ENCODE measurements at places on chromosomes 13 and 19. TPM values are rescaled to one million over a fixed set of nuclear protein-coding genes. Genes with fewer than 3 reads are reported as not detected.

DNA sequence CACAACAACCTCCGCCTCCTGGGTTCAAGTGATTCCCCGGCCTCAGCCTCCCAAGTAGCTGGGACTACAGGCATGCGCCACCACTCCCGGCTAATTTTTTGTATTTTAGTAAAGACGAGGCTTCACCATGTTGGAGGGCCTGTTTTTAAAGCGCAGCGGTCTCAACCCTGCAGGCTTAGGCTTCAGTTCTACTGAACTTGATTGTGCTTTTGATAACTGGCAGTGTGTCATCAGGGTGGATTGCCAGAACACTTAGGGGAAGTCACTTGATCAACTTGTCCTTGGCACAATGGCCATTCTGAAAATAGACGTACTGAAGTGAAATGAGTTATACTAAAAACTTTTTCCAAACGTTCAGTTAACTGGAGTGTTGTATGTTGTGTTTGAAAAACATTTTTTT lies 472.2 kb downstream of the KLF5 start:
- H3K36me3 ChIP-seq, result no peaks in the 10 kb centered on the region
- H3K4me1 ChIP-seq, result no peaks in the 10 kb centered on the region
- no peak overlapping the region for H3K27ac ChIP-seq

DNA sequence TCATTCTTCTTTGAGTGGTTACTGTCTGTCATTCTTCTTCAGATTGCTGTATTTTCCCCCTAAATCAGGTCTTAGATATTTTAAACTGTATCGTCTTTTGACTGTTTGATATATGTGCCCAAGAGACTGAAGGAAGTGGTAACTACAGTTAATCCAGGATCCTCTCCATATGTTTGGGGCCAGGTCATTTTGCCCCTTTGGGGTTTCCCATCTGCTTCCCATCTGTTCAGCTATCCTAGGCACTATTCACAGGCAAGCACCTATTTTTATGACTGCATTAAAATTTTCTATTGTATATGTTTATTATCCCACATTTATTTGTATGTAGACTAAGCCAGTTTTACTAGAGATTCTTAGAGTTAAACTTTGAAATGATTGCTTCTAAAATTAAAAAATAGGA lies 244.2 kb downstream of the PCCA start:
- no peak overlapping the region for H3K27ac ChIP-seq
- no peaks in the 10 kb centered on the region for H3K36me3 ChIP-seq
- no peak overlapping the region for H3K4me3 ChIP-seq
- no peaks in the 10 kb centered on the region for H3K4me1 ChIP-seq

GRCh38 chr13:73835138-73835721 lies 299.0 kb downstream of the KLF12 start:
- H3K4me1 ChIP-seq, result no peaks in the 10 kb centered on the region
- no peak for DNase-seq
- H3K27ac ChIP-seq, result no peak overlapping the region
- H3K4me3 ChIP-seq, result no peak overlapping the region
- H3K27me3 ChIP-seq, result no peaks in the 10 kb centered on the region
- no peaks in the 10 kb centered on the region for H3K36me3 ChIP-seq

- no peak for DNase-seq
- H3K4me1 ChIP-seq, result no peaks in the 10 kb centered on the region
- H3K27ac ChIP-seq, result no peak overlapping the region
- no peaks in the 10 kb centered on the region for H3K27me3 ChIP-seq
Measured at GRCh38 chr19:49128545-49129237, 9.3 kb downstream of the PPFIA3 start.

DNA sequence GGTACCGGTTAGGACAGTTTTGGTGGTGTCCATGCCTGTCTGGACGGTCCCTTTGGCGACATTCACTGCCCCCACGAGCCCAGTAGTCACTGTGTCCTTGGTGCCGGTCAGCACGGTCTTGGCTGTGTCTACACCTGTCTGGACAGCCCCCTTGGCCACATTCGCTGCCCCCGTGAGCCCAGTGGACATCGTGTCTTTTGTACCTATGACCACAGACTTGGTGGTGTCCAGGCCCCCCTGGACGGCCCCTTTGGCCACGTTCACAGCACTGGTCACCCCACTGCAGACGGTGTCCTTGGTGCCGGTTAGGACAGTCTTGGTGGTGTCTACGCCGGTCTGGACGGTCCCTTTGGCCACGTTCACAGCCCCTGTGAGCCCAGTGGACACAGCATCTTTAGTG lies 6.2 kb downstream of the PLIN4 start:
- H3K36me3 ChIP-seq, result no peaks in the 10 kb centered on the region
- no peak overlapping the region for H3K4me3 ChIP-seq
- H3K27me3 ChIP-seq, result no peaks in the 10 kb centered on the region
- DNase-seq, result no peak
- no peak overlapping the region for H3K27ac ChIP-seq
- H3K4me1 ChIP-seq, result no peaks in the 10 kb centered on the region

- H3K27me3 ChIP-seq, result no peaks in the 10 kb centered on the region
- H3K4me3 ChIP-seq, result no peak overlapping the region
- H3K27ac ChIP-seq, result no peak overlapping the region
- peaks cover 11% of the 10 kb centered on the region for H3K36me3 ChIP-seq
- H3K4me1 ChIP-seq, result no peaks in the 10 kb centered on the region
- DNase-seq, result no peak
Measured at GRCh38 chr13:41751277-41751676, 209.6 kb downstream of the VWA8 start.

The ZSCAN4 gene
- 0.23 TPM for polyA plus RNA-seq

DNA sequence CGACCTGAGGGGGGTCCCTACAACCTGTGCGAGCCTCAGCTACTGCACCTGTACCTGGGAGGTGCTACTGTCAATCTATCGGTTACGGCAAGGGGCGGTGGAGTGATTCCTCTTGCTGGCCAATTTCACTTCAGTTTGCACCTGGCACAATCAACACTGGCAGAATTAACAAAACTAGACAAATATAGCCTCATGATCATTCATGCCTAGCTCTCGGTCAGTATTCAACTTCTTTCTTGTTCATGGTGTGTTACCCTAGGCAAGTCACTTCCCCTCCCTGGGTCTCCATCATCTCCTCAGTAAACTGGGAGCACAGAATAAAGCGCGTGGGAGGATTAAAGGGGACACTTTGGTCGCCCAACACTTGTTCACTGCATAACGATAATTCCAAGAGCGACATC lies 618 bp downstream of the HAUS8 start:
- no peak for DNase-seq
- peak overlapping the region; percentile 75 for H3K4me3 ChIP-seq
- H3K27ac ChIP-seq, result peak overlapping the region; percentile 82
- H3K4me1 ChIP-seq, result peaks cover 49% of the 10 kb centered on the region

DNA sequence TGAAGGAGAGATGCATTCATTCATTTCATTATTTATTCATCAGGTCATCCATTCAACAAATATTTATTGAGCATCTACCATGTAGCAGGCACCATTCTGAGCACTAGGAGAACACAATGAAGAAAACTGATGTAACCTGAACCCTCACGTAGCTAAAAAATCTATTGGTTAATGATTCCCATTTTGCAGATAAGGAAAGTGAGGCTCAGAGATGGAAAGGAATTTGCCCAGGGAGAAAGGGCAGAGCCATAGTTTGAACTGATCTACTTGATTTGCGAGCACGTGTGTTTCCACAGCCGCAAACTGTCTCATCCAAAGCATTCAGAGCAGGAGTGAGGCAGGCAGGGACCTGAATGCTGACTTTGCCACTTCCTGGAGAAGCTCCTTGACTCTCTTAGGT lies 2.7 kb downstream of the KLK8 start:
- DNase-seq, result no peak
- no peak overlapping the region for H3K4me3 ChIP-seq
- no peaks in the 10 kb centered on the region for H3K27me3 ChIP-seq

DNA sequence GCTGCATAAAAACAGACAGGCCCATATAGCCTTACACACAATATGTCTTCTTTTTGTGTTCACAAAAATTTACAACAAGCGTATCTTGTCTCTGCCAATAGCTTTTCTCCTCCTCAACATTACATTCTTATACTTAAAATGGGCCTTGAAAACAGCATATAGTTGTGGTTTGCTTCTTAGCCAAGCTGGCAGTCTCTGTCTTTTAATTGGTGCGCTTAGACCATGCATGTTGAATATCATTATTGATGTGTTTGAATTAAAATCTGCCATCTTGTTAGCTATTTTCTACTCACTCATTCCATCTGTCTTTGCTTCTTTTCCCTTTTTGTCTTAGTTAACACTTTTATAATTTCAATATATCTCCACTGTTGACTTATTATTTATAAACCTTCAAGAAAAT lies 76.4 kb downstream of the ING1 start:
- no peak overlapping the region for H3K4me3 ChIP-seq
- H3K27me3 ChIP-seq, result no peaks in the 10 kb centered on the region
- H3K36me3 ChIP-seq, result no peaks in the 10 kb centered on the region
- DNase-seq, result no peak

GRCh38 chr13:28468023-28468915 lies 26.7 kb downstream of the FLT1 start:
- DNase-seq, result no peak
- H3K27me3 ChIP-seq, result no peaks in the 10 kb centered on the region
- H3K27ac ChIP-seq, result peak overlapping the region; percentile 70
- peaks cover 54% of the 10 kb centered on the region for H3K4me1 ChIP-seq
- no peak overlapping the region for H3K4me3 ChIP-seq

GRCh38 chr19:39407660-39408391 lies 1.2 kb downstream of the ZFP36 start:
- H3K27ac ChIP-seq, result peak overlapping the region; percentile 98
- peaks cover 21% of the 10 kb centered on the region for H3K36me3 ChIP-seq
- H3K4me3 ChIP-seq, result peak overlapping the region; percentile 100
- H3K4me1 ChIP-seq, result peaks cover 58% of the 10 kb centered on the region

- no peak overlapping the region for H3K27ac ChIP-seq
- no peak for DNase-seq
- no peak overlapping the region for H3K4me3 ChIP-seq
- H3K36me3 ChIP-seq, result peaks cover 19% of the 10 kb centered on the region
- H3K27me3 ChIP-seq, result no peaks in the 10 kb centered on the region
Measured at GRCh38 chr13:32135056-32135390, 103.4 kb downstream of the FRY start.
